ENCODE measurements at places on chromosomes 11 and 22.

DNA sequence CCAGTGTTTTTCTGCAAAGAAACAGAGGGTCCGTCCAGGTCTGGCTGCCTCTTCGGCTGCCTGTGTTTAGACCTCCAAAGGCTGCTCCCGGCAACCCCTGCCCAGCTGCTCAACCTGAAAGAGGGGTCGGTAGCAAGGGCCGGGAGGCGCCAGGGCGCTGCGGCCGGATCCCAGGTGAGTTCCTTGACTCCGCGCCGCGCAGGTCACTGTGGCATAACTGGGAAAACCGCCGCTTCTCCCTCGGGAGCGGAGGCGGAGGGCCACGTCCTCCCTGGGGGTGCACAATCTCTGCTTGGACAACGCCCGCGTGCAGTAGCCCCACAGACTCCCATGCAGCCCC lies 1.0 kb upstream of the BRSK2 start:
- DNase-seq, result no peak

GRCh38 chr11:107182978-107183377 lies 164.7 kb upstream of the GUCY1A2 start:
- no peak for DNase-seq

DNA sequence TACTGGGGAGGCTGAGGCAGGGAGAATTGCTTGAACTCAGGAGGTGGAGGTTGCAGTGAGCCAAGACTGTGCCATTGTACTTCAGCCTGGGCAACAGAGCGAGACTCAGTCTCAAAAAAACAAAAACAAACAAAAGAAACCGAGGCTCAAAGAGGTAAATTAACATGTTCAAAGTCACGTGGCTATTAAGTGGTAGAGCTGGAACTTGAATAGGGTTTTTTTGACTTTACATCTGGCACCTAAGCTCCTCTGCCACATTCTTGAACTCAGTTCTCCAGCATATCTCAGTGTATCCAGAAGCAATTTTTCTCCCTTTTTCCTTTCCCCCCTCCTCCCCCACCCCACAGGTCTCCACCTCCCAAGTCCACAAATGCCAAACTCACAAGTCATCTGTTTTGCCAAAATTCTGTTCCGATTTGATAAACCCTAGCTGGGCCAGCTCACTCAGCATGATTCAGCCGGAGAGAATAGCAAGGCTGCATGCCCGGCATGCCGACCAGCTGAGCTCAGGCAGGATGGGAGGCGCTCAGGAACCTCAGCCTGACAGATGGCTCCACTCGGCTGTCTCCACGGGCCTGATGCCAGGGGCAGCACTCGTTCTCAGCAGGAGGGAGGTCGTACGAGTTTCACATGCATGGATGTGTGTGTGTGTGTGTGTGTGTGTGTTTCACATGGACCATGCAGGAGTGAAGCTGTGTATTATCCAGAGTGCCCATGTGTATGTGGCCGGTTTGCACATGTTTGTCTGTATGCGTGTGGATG lies 63.2 kb upstream of the RRAS2 start:
- peak; percentile 99 for DNase-seq

GRCh38 chr11:7489376-7489775 lies 4.1 kb downstream of the OLFML1 start:
- no peak for DNase-seq
